AG10803 (cell line): ENCODE measurements at places on chromosomes 13 and 19.

DNA sequence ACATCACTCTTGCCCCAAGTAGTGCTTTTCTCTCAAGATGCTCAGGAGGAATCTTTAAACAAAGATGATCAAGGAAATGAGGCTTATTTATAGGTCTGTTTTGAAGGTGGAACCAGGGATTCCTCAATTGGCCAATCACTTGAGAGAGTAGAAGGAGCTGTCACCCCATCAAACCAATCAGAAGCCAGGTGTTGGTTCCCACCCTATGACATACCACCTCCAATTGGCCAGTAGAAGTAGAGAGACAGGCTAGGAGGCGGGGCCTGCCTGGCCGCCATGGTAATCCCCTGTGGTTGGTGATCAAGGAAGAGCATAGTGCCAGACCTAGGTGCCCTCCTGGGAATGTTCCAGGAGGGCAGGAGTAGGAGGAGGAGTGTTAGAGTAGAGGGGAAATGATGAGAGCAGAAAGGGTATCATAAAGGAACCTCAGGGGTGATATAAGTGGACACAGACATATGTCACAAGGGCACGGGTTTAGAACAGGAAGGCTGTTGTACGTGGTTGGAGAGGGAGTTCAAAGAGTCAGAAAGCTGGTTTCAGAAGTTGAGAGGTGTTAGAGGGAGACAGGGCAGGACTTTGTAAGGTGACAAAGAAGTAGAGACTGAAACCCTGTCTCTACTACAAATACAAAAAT lies 10.5 kb downstream of the PMIS2 start:
- DNase-seq: no peak

DNA sequence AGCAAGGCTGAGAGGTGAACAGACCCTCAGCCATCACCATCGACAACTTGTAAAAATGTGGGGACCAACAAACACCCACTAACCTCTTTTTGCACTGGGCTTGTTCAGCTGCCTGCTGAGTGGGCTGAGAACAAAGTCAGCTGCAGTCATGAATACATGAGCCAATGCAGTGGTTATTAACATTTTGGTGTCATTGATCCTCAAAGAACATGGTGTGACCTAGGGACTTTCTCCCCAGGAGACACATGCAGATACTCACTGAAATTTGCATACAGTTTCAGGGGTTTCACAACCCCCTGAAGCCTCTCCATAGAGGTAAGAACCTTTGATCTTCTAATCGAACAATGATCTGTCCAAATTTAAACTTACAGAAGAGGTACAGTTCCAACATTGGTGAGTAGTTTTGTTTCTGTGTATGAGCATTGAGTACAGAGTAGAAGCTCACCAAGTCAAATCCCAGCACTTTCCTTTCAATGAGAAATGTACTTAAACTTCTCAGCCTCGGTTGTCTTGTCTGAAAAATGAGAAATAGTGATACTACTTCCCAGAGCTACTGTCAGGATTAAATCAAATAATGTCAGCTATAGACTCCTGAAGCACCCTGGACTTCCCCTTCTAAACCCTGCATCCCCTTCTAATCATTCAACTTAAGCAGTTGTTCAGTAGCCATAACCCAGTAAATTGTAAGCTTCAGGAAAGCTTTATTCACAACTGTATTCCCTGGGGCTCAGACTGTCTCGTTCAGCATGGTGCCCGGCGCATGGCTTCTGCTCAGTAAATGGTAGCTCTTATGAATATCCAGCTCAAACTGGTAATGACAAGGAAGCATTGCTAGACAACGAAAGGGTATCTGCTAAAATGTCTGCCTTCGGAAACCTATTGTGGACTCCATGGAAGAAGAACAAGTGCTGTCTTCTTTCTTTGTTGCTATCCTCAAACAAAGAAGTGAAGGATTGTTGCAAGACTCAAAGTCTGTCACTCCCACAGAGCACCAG lies 148.7 kb downstream of the FOXO1 start:
- DNase-seq: no peak

DNA sequence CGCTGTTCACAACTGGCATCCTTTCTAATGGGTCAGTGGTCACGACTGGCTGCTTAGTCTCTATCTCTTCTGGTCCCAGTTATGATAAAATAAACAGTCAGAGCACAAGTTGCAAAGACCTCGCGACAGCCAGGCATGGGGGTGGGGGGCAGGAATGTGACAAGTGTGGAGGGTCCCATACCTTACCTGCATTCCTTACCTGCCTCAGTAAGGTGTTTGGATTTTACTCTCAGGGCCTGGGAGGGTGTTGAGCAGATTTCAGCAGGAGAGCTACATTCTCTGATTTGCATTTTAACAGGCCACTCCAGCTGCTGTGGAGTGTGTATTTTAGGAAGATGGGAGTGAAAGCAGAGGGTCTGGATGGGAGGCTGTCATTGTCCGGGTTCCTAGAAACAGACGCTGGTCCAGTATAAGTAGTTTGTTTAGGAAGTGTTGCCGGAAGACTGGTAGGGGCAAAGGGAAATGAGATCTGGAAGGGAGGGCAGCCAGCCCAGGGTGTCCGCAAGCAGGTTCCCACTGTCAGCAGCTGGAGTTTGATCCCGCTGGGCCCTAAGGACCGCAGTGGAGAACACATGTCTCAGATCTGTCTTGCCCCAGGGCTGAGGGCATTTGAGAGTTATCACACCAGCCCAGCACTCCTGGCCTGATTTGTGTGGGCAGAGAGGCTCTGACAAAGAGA lies 920.0 kb downstream of the UQCRFS1 start:
- DNase-seq: no peak

DNA sequence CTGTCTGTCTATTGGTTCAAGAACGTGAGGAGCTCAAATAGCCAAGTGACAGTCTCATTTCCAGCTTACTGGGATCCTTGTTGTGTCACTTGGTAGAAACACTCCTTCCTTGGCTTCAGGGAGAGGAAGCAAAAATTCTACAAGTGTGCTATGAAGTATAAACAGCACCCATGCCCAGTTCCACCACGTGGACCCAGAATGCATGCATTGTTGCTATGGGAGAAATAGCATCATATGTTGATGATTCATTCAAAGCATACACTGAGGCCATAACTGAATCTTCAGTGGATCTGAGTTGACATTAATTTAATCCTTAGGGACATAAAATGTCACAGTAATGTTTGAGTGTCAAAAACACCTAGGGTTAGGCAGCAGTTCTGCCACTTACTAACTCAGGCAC lies 199.0 kb upstream of the RXFP2 start:
- no peak for DNase-seq

DNA sequence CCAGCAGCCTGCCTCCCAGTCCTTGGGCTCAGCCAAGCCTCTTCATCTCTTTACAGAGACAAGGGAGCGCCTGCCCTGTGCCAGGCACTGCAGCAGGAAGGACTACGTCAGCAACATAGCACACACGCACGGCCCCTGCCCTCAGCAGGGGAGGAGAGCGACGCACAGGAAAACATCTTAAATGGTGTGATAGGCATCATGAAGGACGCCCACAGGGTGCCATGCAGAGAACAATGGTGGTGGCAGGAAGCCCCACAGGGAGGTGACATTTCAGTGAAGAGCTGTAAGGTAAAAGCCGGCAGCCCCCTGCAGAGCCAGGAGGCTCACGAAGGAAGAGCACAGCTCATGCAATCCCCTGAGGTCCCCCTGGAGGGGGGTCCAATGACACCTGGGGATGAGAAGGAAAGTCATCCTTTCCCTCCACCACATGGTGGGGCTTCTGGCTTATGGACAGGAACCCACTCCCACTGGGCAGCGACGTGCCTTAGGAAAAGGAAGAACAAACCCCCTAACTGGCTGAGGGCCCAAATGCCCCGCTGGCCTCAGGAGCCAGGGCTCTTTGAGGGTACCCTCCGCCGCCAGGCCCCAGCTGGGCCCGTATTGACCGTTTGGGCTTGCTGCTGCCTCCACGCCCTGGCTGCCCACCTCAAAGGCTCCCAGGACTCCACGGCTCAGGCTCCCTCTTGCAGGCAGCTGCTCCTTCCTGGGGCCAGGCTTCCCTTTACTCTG lies 37.3 kb upstream of the C13orf42 start:
- no peak for DNase-seq

GRCh38 chr19:39385629-39386411 lies 5.1 kb downstream of the PAF1 start:
- no peak for DNase-seq

DNA sequence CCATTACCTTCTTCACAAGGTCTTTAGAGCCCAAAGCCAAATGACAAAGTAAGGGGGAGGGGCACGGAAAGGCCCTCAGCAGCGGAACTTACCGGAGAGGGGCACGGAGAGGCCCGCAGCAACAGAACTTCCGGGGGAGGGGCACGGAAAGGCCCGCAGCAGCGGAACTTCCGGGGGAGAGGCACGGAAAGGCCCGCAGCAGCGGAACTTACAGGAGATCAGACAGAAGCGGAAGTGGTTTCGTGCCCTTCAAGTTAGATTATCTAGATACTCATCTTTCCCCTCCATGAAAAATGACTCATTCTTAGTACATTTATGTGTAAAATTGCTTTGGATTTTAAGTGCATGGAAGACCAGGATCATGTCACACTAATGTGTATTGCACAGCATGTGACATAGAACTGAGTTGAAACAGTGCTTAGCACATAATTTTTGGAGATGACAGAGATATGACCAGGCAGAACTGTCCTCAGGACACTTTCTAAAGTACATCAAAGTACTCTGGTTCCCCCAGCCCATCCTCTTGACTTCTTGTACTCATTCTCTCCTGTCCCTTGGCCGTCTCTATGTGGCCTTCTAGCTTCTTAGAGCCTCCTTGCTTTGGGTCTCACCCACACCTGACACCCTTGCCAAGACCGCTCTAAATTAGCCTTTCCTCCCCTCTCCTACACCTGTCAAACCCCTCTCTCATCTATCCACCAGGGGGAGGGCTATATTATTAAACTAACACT lies 25.7 kb upstream of the TPTE2 start:
- DNase-seq: peak; percentile 46

- no peak for DNase-seq
These were observed 576.8 kb downstream of the UQCRFS1 start for GRCh38 chr19:28636016-28636629.

DNA sequence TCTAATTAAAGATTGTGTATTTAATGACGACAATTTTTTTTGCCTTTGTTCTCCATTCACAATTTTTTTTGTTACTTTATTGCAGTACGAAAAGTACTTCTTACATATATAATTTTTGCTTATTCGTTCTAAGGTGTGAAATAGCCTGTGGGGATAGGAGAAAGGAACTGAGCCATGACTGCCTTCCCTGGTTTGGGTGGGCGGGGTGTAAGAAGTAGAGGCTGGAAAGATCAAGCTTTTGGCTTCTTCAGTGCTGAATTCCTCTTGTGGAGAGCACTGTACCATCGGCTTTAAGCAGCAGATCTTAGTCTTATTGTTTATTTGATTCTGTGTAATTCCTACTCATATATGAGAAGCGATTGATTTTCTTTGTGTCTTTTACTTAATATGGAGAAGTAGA lies 115.8 kb downstream of the NBEA start:
- no peak for DNase-seq

DNA sequence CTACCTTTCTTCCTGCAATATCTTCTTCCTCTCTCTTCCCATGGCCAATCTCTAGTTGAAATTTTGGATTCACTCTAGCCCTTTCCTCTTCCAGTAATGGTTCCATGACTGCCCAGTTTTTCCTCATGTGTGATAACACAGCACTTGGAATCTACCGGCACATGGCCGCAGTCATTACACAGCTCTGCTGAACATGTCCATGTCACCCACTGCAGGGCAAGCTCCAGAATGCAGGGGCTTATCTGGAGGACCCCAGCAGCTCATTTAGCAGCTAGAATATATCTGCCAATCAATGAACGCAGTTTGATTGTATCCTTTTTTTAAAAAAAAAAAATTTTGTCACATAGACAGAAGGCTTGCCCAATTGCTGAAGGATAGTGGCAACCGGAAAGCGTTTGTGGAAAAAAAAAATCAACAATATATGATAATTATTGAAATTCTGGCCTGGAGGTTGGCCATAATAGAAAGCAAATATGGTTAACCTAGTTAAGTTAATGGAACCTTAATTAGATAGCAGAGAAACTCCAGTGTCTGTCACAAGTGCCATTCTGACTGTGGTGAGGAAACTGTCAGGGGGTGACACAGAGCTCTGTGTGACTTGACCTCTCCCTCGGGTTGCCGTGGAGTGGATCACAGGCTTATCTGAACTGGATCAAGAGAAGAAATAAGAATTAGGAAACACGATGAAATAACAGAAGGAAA lies 426.7 kb downstream of the LIG4 start:
- no peak for DNase-seq

GRCh38 chr13:70407486-70407885 lies 299.2 kb upstream of the KLHL1 start:
- DNase-seq: no peak

DNA sequence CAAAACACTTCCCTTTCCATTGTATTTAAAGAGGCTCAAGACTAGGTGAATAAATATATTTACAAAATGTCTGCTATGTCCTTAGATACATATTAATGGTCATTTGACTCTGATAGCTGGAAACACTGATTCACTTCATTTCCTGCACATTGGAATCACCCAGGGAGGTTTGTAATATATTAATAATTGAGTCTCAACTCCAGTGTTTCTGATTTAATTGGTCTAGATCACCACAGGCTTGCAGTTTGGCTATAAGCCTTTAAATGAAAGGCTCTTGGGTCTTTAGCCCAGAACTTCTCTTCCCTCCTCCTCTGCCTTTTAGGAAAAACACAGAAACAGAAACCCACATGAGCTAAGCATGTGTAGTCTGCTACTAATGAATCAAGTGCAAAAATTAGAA lies 378.0 kb downstream of the TBC1D4 start:
- DNase-seq: no peak

DNA sequence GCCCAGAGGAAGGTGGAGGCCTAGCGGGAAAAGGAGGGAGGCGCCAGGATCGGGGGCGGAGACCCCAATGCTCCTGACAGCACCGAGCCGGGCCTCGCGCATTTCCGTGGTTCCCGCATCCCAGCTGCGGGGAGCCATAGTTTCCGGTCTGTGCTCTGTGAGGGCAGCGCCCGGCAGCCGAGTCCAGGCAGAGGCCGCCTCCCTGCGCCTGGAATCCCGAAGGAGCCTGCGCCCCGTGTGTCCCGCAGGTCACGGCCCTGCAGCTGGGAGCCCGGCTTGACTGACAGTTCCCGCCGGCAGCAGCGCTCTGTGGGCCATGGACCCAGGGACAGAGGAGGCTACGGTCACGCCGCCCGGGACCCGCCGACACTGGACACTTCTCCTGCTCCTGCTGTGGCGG lies 74.6 kb upstream of the C13orf46 start:
- no peak for DNase-seq

GRCh38 chr13:27147530-27148170 lies 24.0 kb downstream of the USP12 start:
- no peak for DNase-seq
